ENCODE measurements at places on chromosomes 16 and 17.

GRCh38 chr17:50699410-50699809 is 8.3 kb downstream of the ANKRD40 start:
- DNase-seq: no peak

- no peak for DNase-seq
Measured at GRCh38 chr16:629185-629832, 1.5 kb upstream of the WFIKKN1 start.

DNA sequence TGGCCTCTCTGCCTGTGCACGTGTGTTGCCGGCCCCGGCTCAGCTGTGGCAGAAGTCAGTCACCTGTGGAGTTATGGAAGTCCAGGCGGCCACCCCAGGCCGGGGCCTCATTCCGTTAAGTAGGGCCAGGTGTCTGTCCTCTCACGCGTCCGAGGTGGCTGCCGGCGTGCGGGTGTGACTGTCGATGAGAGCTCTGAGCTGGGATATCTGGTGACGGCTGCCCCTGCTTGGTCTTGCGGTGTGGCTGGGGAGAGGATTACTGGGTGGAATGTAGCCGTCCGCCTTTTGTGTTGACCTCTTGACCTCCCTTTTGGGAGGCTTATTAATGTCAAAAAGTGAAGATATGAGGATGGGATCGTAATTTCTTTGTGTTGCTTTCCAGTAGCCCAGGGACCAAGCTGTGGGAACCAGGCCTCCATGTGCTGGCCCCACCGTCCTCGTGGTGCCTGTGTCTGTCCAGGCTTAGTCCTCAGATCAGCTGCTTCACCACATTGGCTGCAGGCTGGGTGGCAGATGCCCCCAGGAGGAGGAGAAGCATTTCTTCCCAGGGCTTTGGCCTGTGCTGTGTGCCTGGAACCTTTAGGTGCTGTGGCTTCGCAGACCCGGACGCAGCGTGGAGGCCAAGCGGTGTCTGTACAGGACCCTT is 23.0 kb upstream of the ZNF750 start:
- no peak for DNase-seq

GRCh38 chr16:67240506-67240905 is 6.8 kb downstream of the FHOD1 start:
- DNase-seq: no peak

DNA sequence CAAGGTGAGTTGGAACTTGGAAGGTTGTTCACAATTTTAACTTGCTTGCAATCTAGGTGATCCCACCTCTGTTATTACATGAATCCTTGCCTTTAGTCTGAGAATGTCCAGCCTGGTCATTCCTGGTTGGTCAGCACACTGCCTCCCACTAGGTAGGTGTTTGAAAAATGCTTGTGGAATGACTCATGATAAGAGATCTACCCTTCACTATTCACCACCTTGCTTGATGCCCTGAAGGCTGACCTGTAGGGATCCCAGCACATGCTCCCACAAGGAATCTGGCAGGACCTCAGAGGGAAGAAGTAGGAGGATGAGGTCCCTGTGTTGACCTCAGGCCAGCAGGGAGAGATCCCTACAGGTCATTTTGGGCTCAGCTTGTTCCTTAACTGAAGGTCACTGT is 30.2 kb upstream of the ABCA3 start:
- no peak for DNase-seq

DNA sequence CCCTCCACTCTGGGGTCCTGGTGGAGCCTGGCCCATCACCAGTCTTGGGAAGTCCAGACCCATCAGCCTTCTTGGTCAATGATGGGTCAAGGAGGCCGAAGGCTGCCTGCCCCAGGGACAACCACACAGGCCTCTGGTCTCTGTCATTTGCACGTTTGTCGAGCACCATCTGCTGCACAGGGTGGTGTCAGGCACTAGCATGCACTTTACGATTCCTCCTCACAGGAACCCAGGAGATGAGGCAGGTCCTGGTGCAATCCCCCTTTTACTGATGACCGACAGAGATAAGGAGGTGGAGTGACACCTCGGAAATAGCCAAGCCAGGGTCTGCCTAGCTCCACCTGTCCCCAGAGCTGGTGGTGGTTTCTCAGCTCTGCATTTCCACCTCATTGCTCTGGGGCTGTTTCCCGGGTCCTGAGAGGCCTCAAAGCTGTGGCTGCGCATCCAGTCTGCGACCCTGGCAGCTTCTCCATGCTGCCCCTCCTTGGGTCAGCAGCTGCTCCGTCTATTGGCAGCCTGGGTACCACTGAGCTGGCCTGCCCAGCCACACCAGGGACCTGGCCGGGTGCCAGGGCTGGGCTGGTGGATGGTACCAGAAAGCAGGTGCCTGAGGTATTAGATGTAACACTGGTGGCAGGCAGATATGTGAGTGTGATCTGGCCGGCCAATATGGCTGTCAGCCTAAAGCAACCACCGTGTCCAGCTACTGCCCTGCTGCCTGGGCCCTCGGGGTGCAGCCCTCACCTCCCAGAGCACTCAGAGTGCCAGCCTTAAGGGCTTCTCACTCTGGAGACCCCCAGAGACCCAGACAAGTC is 10.0 kb downstream of the MMP15 start:
- DNase-seq: no peak

GRCh38 chr17:27506348-27507218 is 50.3 kb downstream of the KSR1 start:
- DNase-seq: no peak

DNA sequence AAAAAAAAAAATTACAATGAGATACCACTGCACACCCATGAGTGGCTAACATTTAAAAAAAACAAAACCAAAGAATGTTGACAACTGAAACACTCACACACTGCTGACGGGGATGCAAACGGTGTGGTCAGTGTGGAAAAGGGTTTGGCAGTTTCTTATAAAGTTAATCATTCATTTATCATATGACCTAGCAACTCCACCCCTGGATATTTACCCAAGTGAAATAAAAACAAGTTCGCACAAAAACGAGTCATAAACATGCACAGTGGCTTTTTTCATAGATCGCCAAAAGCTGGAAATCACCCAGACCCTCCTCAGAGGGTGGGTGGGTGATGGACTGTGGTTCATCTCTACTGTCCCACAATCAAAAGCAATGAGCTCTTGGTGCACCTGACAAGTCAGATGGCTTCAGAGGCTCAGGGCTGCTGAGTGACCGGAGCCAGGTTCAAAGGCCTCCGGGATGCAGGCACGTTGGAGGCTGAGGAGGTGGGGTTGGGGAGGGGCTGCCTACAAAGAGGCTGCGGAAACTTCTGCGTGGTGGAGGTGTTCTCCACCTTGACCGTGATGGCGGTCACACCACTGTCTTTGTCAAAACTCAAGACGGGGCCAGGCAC is 14.2 kb downstream of the RAB40B start:
- no peak for DNase-seq

- DNase-seq: no peak
Measured at GRCh38 chr17:83151056-83151441, 71.6 kb downstream of the METRNL start.

DNA sequence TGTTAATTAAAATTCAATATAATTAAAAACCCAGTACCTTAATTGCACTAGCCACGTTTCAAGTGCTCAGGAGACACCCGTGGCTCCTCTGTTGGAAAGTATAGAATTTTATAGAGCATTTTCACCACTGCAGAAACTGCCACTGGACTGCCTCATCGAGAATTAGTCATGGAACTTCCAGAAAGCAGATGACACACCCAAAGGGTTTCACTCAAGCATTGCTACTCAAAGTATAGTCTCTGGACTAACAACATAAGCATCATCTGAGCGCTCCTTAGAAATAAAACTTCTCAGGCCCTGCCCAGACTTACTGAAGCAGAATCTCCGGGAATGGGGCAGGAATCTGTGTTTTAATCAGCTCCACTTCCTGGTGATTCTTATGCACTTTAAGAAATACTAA is 63.5 kb upstream of the GPR139 start:
- no peak for DNase-seq

DNA sequence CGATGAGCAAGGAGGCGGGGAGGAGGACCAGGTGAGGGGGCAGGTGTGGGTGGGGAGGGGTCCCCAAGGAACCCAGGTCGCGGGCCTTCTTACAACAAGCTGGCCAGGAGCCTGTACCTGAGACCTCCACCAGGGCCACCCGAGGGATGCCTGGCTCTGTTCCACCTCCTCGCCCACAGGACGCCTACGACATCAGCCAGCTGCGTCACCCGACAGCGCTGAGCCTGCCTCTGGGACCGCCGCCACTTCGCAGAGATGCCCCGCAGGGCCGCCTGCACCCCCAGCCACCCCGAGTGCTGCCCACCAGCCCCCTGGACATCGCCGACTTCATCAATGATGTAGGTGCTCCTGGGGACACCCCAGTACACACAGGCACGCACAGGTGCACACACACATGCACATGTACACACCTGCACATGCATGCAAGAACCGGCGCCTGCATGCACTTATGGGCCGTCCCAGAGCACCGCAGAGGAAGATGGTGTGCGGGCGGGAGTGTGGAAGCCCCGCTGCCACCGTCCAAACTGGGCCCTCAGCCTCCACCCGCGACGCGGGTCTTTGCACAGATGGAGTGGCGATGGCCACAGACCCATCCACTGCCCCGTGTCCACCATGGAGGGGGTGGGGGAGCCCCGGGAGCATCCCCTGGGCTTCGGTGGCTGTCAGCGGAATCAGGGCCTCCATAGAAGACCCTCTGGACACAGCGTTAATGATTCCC is 6.6 kb downstream of the SLC22A31 start:
- DNase-seq: no peak

DNA sequence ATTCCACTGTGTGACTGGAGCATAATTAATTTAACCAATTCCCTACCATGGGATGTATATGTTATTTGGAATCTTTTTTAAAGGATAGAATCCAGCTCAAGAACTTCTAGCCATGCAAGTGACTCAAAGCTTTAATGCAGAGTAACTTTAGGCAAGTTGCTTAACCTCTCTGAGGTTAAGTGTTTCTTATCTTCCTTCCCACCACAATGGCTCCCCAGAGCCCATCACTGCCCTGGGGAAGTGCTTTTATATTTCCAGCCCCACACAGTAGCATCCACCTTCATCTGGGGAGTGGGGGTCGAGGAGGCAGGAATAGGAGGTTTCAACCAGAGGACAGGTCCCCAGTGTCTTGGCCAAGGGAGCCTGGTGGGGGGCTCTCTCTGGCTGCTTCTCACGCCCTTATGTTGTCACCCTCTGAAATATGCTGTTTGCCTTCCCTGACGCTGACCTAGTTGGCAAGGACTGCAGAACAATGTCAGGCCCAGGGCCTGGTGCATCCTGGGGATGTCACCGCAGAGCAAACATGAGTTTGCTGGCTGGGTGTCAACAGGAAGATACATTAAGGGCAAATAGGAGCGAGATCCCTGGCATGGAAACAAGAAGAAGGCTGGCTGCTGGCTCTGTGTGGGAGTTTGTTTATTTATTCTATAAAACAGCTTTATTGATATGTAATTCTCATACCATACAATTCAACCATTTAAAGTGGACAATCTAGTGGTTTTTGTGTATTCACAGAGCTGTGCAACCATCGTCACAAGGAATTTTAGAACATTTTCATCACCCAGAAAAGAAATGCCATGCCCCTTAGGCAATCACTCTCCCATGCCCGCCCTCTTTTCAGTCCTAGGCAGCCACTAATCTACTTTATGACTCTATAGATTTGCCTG is 46.6 kb upstream of the WSB1 start:
- DNase-seq: no peak

DNA sequence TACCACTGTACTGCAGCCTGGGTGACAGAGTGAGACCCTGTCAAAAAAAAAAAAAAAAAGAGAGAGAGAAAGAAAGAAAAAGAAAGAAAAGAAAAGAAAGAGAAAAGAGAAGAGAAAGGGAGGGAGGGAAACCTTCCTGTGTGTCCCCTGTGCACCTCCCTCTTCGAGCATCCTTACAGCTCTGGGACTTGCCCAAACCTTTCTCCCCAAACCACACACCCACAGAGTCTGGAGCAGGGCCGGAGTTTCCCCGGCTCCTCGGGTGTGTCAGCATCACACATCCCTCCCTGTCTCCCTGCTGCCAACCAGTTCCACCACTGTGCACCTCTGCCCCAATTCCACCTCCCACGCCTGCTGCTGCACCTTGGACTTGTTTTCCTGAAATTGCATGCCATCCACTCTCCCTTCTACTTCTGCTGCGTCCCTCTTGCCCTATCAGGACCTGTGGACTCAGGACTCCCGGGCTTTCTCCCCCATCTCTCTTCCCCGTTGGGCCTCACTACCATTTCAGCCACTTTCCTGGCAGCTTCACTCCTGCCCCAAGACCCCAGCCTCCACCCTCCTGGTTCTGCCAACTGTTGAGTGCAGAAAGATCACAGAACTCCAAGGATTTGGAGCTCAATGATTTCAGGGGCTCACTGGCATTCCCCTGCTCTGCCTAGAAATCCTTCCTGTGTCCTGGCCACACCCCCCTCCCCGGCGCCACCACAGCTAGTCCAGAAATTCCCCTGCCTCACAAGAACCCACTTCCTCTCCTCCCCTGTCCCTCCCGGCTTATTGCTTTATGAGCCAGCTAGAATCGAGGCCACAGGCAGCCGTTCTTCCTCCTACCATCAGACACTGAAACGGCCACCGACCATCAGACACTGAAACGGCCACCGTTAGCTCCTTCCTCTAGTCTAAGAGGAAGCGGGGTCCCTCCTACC is 3.7 kb upstream of the CDK3 start:
- peak; percentile 61 for DNase-seq

GRCh38 chr16:67345401-67345800 is 18.8 kb downstream of the LRRC36 start:
- no peak for DNase-seq

DNA sequence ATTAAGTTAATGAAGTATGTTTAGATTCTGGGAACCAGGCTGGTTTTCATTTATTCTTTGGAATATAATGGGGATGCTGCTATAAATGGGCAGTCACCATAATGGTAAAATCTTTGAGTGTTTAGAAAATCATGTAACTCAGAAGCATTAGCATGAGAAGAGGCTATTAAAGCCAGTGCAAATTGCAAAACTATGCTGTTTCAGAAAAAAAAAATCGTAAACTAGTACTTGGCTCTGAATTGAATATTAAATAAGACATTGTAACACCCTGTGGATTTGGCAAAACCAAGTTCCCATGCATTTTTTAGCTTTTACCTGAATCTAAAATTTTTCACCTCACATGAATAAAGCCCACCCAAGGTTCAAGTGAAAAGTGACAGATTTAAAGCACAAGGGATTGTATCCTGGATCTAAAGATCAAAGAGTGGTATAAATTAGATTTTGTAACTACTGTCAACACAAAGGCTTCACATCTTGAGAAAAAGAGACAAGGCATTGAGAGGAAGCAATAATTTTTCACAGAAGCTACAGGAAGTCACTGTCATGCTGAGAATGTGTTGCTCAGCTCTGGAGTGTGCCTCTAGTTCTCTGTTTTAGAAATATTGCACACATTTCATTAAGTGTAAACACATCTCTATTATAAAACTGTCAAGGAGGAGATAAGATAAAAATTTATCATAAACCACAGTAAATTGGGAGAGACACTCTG is 142.2 kb downstream of the ABCA8 start:
- DNase-seq: no peak
